ENCODE measurements at places on chromosomes 13 and 19.

- DNase-seq: no peak
Measured at GRCh38 chr13:71255633-71256032, 611.4 kb downstream of the DACH1 start.

GRCh38 chr19:3343619-3344502, 22.5 kb upstream of the NFIC start:
- no peak for DNase-seq

DNA sequence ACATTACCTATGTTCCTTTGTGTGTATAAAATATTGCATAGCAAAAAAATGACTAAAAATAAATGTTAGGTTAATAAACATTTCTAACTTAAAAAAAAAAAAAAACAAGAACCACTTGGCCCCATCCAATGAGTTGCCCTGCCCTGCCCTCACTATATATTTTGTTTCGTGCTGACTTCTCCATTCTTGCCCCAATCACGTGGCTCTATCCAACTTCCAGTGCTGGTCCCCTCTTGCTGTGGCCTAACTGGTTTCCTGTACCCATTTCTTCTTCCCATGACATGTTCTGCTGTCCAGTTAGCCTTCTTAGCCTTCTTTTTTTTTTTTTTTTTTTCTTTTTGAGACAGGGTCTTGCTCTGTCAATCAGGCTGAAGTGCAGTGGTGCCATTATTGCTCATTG, 151.6 kb downstream of the FOXO1 start:
- no peak for DNase-seq

GRCh38 chr19:3649888-3650287, 23.3 kb upstream of the CACTIN start:
- no peak for DNase-seq

GRCh38 chr19:38801359-38802095, 11.2 kb downstream of the LGALS4 start:
- DNase-seq: no peak

DNA sequence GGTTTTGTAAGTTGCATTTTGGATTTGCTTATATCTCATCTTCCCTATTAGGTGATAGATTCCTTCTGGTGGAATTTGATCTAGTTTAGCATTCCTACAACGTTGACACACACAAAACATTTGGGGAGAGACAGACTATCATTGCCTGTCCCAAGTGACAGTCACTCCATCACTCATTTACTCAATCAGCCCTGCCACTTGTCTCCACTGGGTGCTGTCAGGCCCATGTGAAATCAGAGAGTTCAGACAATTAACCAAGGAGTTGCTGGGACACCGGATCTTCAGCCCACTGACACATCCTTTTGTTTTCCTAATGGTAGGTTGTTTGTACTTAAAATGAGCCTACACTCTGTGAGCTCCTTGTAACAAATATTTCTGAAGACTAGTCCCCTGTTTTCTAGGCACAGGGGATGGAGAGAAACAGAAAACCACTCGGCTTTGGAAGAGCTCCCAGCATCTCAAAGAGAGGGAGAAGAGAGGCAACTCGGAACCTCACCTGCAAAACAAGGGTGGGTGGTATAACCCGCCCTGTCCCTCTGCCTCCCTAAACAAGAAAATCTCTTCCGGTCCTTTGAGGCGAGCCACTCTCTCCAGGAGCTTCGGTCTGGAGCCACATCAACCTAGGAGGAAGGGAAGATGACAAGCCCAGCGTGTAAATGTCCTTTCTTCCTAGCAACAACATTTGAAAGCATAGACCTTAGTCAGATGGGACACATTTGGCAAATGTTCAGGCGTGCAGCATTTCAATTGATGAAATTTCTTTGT, 440.9 kb upstream of the KLF12 start:
- DNase-seq: no peak

DNA sequence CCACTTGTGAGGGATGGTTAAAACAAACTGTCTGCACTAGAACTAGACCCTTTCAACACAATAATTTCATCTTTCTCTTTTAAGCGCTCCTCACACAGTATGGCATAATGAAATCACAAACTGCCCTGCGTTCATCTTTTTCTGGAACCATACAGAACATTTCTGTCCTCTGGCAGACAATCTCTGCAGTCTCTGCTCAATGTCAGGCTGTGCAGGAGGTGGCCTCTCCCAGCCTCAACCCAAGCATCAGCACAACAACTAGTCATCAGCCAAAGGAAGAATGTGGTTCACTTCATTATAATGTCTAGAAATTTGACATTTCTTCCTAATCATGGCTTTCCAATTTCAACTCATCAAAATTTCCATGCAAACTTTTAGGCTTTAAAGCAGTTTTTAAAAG, 125.1 kb upstream of the STARD13 start:
- DNase-seq: no peak

DNA sequence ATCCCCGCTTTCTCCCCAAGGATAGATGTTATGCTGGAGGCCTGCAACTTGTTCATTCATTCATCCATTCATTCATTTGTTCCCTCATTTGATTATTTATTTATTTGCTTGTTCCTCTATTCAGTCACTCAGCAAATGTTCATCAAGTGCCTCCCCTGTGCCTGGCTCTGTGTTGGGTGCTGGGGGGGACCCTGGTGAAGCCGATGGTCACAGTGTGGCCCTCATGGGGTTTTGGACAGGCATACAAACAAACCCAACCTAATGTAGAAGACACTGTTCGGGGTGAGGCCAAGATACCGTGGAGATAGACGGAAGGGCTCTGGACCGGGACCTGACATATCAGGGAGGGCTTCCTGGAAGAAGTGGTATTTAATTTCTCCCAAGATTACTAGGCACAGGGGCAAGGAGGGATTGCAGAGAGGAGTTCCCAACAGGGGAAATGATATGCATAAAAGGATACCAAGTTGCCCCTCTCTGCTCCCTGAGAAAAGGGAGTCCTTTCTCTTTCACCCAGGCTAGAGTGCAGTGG, 58.1 kb downstream of the ZNF536 start:
- DNase-seq: no peak

GRCh38 chr13:109955598-109955997, 169.2 kb upstream of the IRS2 start:
- no peak for DNase-seq

- DNase-seq: no peak
Measured at GRCh38 chr13:35714121-35714520, 237.6 kb upstream of the MAB21L1 start.

DNA sequence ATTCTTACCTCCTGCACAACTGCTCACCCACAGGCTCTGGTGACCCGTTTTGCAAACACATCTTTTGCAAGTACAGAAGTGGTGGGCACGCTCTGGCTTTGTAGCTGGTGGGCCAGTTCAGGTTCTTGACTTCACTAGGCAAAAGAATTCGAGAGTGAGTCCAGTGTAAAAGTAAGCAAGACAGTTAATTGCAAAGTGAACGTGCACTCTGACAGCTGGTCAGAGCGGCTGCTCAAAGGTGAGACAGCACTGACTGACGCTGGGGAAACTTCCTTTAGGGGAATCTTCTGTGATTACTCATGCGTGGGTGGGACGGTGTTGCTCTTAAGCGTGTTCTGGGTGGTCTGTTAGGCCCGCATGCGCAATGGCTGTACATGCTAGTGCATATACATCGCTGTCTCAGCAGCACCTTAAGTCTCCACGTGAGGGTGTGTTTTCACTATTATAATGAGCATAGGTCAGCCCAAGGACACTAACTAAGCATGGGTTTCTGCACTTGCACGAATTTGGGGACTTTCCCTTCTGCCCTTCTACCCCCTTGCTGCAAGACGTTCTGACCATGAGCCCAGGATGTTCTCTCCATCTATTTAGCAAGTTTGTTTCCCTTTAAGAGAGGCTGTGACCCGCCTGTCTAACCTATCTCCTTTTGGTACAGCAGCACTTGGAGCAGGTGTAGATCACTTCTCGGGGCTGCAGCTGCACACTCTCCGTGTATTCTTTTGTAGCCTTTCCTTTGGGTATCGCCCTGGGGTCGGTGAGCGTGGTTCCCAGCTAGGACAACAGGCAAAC, 30.2 kb upstream of the CD33 start:
- peak; percentile 56 for DNase-seq

DNA sequence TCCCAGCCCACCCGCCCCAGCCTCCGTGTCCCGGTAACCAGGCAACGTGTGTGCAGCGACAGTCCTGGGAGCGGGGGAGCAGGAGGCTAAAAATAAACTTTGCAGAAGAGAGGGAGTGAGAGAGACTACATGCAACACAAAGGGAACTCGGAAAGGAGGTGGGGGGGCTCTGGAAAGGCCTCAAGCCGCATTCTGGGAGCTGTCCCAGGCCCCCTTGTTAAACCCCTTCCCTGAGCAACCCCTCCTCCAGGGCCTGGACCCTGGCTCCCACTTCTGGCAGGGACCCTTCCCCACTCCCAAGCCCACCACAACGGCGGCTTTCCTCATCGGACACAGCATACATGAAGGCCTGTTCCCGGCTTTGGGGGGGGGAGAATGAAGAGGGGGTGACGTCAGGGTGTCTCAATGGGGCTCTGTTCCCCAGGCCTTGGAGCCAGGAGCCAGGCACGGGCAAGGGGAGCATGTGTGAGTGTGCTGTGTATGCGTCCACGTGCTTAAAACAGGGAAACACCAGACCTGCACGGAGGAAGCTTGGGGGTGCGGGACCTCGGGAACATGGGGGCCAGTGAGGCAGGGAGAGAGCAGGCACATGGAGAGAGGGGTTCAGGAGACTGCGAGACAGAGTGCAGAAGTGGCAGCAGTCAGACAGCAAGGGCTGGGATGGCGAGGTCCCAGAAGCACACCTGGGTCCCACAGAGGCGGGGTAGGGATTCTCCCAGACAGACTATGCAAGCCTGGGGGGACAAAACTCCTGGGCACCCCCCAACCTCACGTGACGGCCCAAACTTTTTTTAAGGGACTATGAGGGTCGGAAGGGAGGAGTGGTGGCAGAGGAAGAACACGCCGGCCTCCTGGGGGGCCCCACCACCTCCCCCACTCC, 2.3 kb downstream of the ERF start:
- DNase-seq: no peak

DNA sequence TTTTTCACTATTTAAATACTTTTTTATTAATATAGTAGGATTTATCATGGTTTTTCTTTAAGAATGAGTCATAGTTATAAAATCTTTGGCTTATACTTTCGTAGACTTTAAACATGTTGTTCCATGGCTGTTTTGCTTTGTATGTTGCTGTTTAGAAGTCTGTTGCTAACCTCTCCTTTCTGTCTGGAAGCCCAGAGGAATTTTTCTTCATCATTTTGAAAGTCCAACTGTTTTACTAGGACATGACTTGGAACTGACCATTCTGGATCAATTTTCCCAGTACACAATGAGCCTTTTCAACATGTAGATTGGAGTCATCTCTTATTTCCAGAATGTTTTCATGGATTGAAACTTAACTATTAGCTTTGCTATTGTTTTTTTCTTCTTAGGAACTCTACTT, 7.9 kb downstream of the CAB39L start:
- DNase-seq: no peak

- DNase-seq: no peak
Measured at GRCh38 chr13:79481685-79482052, 714 bp downstream of the NDFIP2 start.

- DNase-seq: no peak
Measured at GRCh38 chr13:73081256-73081915, 22.6 kb downstream of the KLF5 start.

DNA sequence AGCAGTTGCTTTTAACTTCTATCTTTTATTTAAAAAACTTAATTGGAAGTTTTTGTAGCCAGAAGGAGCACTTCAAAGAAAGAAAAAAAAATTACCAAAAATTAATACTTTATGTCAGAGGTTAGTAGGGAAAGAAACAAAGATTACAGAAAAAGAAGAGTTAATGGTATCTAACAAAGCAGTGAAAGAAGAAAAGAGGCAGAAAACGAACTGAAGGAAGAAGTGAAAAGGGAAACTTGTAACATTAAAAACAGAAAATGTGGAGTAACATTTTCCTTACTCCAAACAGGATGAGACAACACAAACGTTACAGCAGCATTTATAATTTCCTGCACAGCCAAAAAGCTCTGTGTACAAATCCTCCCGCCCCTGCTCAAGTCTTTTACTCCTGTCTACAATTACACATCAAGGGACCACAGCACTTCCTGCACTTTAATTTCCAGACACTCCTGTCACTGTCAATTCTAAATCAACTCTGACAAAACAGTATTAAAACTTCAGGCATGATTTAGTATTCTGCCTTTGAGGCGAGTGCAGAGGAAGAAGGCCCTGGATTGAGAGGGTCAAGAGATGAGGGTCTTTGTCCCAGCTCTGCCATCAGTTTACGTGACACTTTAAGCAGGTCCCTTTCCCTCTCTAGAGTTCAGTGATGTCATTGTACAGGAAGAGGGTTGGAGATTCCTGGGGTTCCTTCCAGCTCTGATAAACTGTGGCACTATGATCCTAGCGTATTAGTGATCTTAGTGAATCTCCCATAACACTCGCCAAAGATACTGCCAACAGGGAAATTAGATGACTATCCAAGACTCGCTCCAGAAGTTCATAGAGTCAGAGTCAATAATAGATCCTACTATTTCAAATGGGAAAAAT, 53.2 kb upstream of the LSM14A start:
- DNase-seq: no peak

DNA sequence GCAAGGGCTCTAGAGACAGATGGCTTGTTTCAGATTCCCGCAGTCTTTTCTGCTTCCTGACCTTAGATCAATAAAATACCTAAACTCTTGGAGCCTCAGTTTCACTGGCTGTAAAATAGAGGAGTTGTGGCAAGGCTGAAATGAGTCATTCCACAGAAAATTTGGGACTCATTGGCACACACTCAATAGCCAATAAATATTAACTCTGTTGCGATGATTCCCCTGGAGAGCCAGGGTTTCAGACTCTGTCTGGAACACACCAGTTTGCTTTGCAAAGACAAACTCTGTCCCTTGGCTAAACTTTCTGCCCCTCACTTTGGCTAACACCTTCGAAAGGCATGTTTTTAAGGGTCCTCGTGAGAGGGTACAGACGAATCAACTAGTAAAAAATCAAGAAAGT, 18.1 kb upstream of the UBE2L5 start:
- DNase-seq: no peak

DNA sequence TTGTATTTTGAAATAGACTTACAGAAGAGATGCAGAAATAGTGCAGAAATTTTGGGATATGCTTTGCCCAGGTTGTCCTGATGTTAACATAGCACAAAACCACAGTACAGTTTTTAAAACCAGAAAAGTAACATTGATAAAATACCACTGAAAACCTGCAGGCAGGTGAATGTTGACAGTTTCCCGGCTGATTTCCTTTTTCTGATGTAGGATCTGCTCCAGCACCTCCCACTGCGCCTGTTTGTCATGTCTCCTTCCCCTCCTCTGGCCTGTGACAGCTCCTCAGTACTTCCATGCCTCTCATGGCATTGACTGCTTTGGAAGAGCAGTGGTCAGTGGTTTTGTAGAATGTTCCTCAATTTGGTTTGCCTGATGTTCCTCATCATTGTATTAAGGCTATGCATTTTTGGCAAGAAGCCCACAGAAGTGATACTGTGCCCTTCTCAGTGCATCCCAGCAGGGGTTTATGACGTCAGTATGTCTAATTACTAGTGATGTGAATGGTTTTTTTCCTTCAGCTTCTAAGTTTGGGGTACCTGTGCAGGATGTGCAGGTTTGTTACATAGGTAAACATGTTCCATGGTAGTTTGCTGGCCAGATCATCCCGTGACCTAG, 31.0 kb downstream of the TDRD12 start:
- no peak for DNase-seq

- no peak for DNase-seq
Measured at GRCh38 chr19:4295972-4296771, 6.0 kb downstream of the TMIGD2 start.

DNA sequence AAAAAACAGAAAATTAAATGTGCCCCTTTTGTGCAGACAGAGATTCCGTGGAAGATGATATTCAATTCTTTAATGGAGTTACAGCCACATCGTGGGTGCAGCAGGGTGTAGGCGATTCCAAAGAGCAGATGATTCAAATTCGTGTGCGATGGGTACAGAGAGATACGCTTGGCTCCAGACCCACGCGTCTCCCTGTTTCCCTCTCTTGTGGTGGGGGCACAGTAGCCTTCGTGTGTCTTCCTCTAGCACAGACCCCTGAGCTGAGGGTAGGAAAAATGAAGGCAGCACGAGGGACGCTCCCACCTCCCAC, 4.8 kb downstream of the TSPAN16 start:
- no peak for DNase-seq
